Hepatocyte (in vitro differentiated cells): ENCODE measurements at places on chromosomes 3 and 15. TPM values are rescaled to one million over a fixed set of nuclear protein-coding genes. Genes with fewer than 3 reads are reported as not detected.

- DNase-seq: no peak
Measured at GRCh38 chr15:66287461-66288057, 5.8 kb upstream of the DIS3L start.

GRCh38 chr3:72580900-72581299 is 267.3 kb downstream of the SHQ1 start:
- DNase-seq: no peak

Gene BSN
- 0.16 and 0.37 TPM in 2 replicates for total RNA-seq

Gene TRPM7
- 58.3 and 59.0 TPM in 2 replicates for total RNA-seq

Gene MYNN
- 19.7 and 23.4 TPM in 2 replicates for total RNA-seq

DNA sequence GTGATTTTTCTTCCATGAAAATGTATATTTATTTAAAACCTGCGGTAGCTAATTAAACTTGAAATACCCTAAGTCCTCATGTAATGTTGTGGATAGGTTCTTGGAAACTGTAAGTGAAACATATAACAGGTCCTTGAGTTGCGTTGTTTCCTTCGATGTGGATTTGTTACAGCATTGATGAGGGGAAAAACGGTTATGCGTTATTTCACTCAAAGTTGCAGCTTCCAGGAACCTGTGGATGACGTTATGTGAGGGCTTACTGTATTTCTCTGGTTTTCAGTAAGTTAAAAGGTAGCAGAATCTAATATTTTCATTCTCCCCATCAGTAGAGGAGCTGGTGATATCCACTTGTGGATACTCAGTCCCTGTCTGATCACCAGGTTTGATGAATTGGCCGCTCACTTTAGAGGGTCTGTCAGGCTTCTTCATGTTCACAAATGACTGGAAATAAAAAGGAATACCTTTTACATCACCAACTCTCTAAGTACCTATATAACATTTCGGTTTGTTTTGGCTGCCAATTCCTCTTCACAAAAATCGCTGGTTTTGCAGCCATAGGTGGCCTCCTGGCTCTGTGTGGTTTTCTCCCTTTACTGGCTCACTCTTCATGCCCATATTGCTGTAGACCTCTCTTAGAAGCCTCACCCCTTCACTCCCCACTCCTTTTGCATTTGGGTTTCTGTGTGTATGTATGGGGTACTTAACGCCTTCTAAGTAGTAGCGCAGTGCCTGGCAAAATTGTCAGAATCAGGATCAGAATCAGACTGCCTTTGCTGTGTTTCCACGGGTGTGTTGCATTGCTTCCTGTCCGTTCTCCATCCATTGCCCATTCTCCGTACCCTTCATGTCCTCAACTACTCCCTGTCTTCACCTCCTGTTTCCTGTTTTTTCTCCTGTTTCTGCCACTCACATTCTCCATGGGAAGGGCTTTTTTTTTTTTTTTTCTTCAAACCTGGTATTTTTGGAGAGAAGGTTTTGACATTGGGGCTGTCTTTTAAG is 112.6 kb downstream of the FNDC3B start:
- DNase-seq: no peak

Gene CPB1
- total RNA-seq: not detected in 2 replicates

DNA sequence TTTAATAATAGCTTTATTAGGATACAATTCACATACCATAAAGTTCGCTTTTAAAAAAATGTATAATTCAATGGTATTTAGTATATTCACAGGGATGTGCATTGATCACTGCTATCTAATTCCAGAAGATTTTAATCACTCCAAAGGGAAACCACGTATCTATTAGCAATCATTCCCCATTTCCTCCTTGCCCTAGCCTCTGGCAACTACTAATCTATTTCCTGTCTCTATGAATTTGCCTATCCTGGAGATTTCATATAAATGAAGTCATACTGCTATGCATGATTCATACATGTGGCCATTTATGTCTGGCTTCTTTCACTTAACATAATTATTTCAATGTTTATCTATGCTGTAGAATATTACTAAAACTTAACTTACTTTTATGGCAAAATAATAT is 32.0 kb upstream of the CASR start:
- no peak for DNase-seq

Gene CCR3
- 0.40 TPM in 1 of 2 replicates, not detected in the other for total RNA-seq

GRCh38 chr3:120708408-120708807 is 26.4 kb upstream of the HGD start:
- no peak for DNase-seq

DNA sequence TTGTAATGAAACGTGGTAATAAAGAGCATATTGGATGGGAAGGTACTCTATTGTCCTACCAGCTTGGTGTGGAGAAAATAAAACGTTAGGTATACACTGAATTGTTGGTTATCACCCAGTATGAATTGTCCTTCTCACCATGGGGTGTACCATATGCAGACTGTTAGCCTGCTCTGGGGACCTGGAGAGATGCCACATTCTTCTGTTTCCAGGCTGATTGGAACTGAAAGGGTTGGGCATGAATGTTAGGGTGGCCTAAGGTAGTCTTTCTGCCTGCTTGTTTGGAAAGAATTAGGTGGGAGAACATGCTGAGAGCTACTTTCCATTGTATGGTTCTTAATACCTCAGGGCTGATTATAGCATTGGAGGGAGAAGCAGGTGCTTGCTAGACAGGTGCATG is 340.6 kb downstream of the PTPRG start:
- DNase-seq: no peak

- no peak for DNase-seq
Measured at GRCh38 chr3:183217548-183218332, 35.3 kb upstream of the B3GNT5 start.

- DNase-seq: no peak
Measured at GRCh38 chr3:14277557-14277956, 98.9 kb downstream of the LSM3 start.

Gene VIPR1
- 12.2 and 19.2 TPM in 2 replicates for total RNA-seq

Gene FETUB
- total RNA-seq: 5.7 and 7.2 TPM in 2 replicates

- DNase-seq: no peak
Measured at GRCh38 chr3:107112356-107112755, 264.9 kb upstream of the CCDC54 start.

- DNase-seq: no peak
Measured at GRCh38 chr3:39754549-39754948, 54.9 kb upstream of the MYRIP start.

Gene SLC28A1
- 2.7 and 3.0 TPM in 2 replicates for total RNA-seq

- DNase-seq: peak; percentile 15
Measured at GRCh38 chr3:176855901-176856486, 341.3 kb downstream of the TBL1XR1 start.

DNA sequence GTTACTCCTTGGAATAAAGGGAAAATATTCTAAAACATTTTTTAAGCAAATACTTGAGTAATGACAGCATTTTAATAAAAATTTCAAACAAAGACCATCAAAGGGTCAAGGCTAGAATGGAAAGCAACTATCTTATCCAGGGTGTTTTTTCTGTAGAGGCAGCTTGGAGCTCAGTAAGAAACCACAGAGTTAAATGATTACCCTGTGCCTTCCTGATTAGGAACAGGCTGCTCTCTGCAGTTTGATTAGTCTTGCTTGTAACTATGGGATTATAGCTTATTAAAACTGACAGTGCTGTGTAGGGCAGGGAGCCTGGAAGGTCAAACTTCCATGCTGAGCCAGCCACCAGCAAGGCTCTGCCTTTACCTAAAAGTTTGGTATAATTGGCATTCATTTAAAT is 33.1 kb downstream of the QTRT2 start:
- DNase-seq: no peak

Gene FGF12
- 2.1 and 4.9 TPM in 2 replicates for total RNA-seq

Gene CAPN3
- total RNA-seq: 15.6 and 21.1 TPM in 2 replicates

DNA sequence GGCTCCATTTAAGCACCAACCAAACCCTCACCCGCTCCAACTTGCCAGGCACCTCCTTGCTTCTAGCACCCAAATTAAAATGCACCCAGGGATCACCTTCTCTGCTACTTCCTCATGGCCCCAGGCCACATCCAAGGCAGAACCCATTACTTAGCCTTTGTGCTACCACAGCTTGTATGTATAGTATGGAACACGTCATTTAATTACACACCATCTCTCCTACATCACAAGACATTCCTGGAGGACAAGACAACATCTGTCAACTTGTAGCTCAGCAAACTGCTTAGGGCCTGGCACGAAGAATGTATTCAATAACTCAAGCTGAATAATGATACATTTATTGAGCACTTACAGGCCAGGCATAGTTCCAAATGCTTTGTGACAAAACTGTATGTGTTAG is 23.3 kb downstream of the ZDHHC3 start:
- no peak for DNase-seq

- DNase-seq: peak; percentile 71
Measured at GRCh38 chr3:2099028-2099671, 484 bp downstream of the CNTN4 start.

GRCh38 chr3:187013159-187013716 is 82.9 kb downstream of the ST6GAL1 start:
- DNase-seq: no peak

- peak; percentile 8 for DNase-seq
Measured at GRCh38 chr3:138861798-138862197, 27.1 kb upstream of the PIK3CB start.

GRCh38 chr3:52291508-52292181 is 4.0 kb downstream of the GLYCTK start:
- peak; percentile 51 for DNase-seq

Gene ACTRT3
- 8.3 and 8.7 TPM in 2 replicates for total RNA-seq

GRCh38 chr15:71397377-71397776 is 282.1 kb downstream of the THSD4 start:
- no peak for DNase-seq

DNA sequence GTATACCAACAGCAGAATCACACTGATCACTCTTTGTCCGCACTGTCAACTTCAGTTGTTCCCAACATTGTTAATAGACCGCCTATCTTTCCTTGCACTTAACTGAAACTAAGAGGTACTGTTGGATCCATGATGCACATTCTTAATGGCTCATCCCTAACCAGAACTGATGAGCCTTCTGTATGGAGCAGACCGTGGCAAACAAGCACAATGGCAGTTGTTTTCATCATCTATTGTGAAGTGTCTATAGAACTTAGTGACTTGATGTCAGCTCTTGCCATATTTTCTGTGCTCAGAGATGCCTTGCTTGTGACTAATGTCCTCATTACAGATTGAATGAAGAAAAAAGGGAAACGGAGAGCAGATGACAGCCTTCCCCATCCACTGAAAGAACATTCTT is 347.4 kb downstream of the NLGN1 start:
- DNase-seq: no peak

DNA sequence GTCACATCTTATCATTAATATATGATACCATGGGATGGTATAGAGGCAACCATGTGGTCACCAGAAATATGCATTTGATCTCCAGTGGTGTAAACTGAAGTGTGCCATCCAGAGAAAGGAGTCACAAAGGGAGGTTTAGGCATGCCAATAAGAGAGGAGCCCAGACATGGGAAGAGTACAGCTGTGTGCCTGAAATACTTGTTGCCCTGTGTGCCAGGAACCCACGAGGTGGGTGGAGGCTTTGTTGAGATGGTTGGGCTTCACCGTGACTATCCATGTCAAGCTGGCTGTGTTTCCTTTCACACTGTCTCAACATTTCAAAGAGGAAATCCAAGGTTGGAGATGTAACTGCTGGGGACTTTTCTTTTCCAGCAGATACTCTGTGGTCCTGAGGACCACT is 43.5 kb downstream of the CACNA2D3 start:
- DNase-seq: no peak

GRCh38 chr3:4711680-4711992 is 218.5 kb downstream of the ITPR1 start:
- no peak for DNase-seq

GRCh38 chr3:132008837-132009236 is 26.0 kb downstream of the CPNE4 start:
- no peak for DNase-seq

Gene HYKK
- 1.7 and 3.6 TPM in 2 replicates for total RNA-seq

DNA sequence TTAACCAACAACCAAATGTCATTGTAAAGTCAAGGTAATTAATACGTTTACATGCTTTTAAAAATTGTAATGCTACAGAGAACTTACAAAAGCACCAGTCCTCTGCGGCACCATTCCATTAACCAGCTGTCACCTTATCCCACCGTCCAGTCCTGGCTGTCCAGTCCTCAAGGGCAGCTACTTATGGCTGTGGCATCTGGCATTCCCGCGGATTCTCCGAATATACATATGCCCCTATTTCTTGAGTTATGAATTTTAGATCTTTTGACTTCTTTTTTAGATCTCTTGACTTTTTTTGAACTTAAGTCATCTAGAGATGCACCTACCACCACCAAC is 382 bp upstream of the POMGNT2 start:
- no peak for DNase-seq

- no peak for DNase-seq
Measured at GRCh38 chr3:110454066-110454465, 617.5 kb upstream of the NECTIN3 start.

Gene XRN1
- total RNA-seq: 39.5 and 40.2 TPM in 2 replicates

Gene ARPP21
- not detected in 2 replicates for total RNA-seq

Gene TMEM266
- total RNA-seq: 1.8 and 1.9 TPM in 2 replicates

GRCh38 chr3:125079675-125080045 is 23.9 kb upstream of the HEG1 start:
- DNase-seq: no peak

Gene PGBD4
- total RNA-seq: 1.9 and 2.0 TPM in 2 replicates

Gene RASGRF1
- 1.5 and 2.3 TPM in 2 replicates for total RNA-seq

- DNase-seq: no peak
Measured at GRCh38 chr15:66404532-66404931, 17.8 kb downstream of the MAP2K1 start.

Gene ANKDD1A
- 1.8 and 3.6 TPM in 2 replicates for total RNA-seq

DNA sequence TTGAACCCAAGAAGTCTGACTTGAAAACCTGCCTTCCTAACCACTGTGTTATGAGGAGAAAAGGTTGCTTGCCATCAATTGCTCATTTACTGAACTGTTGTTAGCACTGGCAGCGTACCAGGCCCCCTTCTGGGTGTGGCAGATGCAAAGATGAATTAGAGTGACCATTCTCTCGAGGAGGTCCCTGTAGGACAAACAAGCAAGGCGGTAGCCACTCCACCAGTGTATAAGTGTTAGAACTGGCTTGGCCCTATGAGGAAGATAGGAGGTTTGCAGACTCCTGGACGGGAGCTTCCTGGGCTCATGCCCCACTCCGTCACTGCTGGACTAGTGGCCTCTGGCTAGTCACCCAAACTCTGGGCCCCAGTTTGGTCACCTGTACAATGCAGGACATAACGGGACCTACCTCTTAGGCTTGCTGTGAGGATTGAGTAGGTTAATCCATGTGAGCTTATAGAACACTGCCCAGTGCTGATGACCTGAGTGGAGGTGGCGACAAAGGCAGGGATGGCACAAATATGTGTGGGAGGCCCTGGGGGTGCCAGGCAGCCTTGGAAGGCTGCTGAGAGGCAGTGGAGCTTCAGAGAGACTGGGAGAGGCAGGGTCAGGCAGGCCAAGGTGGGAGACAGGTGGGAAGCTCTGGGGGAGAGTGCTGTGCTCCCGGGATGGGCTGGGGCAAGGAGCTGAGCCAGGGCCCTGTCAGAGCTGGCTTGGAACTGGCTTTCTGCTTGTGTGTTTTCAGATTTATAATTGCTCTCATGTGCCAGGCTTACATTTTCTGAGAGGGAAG is 145.9 kb downstream of the DNAJB8 start:
- DNase-seq: no peak

DNA sequence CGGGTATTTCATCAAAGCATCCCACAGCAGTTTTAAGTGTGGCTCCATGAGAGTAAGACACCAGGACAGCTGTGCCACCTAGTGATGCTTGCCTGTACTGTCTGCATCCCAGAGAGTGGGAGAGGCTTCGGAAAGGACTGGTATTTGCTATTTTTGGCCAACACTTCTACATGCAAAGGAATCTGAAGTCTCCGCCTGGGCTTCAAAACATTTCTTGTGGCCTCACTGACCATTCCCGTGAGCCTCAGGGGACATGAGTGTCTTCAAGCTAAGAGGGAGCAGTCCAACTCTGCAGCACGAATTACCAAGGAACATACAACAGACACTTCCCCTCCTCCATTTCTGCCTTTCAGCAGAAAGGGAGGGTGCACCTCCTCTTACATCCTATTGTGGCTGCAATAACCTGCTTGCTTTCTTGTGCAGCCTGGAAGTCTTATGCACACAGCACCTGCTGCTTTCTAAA is 177.5 kb downstream of the RORA start:
- peak; percentile 52 for DNase-seq
